ENCODE measurements at places on chromosomes 2 and 18.
A peak's percentile ranks its signal among the peaks of the same experiment; 100 is the strongest.

DNA sequence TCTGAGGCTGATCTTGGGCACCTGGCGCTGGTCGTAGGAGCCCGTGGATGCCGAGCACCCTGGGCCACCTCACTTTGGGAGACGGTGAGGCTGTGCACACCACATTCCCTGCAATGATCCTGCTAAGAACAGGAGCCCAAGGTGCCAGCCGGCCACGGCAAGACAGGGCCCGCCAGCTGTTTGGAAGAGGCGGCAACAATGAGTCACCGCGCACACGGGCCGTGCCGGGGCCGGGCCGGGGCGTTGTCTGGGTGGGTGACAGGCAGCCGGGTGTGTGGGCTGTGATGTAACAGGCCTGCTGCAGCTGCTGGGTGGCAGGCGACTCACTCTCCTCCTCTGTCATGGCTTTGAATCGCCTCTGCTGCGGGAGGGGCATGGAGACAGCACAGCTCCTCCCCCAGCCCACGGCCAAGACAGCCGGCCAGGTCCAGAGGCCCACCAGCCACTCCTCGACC, 49.7 kb upstream of the ODC1 start:
- DNase-seq, result peak; percentile 61

DNA sequence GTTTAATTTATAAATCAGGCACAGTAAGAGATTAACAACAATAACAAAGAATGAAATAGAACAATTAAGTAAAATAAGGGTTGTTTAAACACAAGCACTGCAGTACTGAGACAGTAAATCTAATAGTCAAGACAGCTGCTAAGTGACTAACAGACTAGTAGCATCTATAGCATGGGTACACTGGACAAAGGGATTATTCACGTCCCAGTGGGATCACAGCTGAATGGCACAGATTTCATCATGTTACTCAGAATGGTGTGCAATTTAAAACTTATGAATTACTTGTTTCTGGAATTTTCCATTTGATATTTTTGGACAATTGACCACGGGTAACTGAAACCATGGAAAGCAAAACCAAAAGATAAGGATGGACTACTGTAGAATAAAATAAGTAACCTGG, 161.9 kb upstream of the DAPL1 start:
- no peak for DNase-seq

DNA sequence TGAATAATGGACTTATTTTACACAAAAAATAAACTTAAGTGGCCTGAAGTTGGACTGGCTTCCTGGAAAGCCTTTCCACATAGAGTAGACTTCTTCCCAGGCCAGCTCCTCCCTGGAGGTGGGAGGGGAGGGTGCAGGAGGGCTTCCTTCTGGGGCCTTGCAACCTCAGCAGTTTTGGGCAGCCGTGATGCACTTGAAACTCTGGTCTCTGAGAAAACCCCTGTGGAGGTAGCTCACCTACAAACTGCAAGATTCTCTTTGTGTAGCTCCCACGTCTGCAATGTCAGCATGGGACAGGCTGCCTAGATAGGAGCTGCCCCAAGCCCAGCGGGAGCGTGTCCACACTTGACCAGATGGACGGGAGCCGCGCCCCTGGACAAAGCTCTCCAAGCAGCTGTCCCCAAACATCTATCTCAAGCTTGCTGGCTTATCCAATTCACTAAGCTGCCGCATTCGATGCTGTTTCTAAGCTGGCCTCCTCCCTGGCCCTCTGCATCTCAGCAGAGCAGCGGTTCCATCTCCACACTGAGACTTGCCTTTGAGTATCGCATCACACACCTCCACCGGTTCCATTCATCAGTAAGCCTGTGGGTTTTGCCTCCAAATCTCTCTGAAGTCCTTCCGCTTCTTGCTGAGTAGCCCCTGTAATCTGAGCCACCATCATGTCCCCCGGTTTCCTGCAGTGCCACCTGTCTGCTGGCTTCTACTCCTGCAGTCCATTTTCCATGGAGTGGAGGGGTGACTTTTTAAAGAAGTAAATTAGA, 1.6 kb upstream of the LPIN1 start:
- DNase-seq, result no peak

GRCh38 chr18:14924226-14924625, 176.3 kb downstream of the ANKRD30B start:
- DNase-seq, result no peak

DNA sequence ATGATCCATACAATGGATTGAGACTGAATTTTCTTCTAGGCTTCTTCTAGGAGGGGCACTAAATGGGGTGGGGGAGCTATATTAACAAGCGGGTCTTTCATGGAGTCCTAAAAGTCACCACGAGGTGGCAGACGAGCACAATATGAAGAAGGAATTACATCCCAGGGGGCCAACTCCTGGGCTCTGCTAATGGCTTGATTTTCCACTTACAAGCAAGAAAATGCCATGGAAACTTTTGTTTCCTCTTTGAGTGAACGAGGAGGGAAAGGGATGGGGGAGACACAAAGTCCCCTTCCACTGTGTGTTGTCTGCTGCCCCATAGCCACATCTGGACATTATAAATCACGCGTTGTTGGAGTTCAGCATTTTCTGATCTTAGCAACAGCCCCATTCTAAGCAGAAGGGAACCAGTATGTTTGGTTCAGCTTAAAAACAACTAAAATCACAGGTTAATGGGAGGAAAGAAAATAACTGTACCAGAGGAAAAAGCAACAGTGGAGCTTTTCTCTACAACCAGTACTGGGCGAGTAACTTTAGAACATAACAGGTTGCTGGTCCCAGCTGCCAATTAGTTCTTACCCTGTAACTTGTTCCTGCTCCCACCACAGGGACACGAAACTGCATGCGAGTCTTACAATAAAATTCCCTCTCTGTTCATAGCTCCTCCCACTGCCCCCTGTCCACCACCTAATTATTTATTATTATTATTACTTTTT, 285.0 kb upstream of the PARD3B start:
- DNase-seq, result peak; percentile 27

DNA sequence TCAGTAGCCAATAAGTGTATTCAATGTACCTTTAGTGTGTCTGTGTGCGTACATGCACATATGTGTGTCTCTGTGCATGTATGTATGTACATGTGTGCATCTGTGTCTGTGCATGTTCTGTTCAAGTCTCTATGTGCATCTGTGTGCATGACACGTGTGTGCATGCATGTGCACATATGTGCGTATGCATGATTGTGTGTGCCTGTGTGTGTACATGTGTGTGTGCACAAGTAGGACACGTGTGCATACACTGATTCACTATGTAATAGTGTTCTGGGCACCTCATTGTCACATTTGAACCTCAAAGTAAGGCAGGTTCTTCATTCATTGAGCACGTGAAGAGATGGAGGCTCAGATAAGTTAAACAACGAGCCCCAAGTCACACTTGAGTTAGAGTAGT, 142.6 kb upstream of the COPS8 start:
- no peak for DNase-seq

- no peak for DNase-seq
Observed at GRCh38 chr2:125696560-125696959, 959.4 kb upstream of the GYPC start.

DNA sequence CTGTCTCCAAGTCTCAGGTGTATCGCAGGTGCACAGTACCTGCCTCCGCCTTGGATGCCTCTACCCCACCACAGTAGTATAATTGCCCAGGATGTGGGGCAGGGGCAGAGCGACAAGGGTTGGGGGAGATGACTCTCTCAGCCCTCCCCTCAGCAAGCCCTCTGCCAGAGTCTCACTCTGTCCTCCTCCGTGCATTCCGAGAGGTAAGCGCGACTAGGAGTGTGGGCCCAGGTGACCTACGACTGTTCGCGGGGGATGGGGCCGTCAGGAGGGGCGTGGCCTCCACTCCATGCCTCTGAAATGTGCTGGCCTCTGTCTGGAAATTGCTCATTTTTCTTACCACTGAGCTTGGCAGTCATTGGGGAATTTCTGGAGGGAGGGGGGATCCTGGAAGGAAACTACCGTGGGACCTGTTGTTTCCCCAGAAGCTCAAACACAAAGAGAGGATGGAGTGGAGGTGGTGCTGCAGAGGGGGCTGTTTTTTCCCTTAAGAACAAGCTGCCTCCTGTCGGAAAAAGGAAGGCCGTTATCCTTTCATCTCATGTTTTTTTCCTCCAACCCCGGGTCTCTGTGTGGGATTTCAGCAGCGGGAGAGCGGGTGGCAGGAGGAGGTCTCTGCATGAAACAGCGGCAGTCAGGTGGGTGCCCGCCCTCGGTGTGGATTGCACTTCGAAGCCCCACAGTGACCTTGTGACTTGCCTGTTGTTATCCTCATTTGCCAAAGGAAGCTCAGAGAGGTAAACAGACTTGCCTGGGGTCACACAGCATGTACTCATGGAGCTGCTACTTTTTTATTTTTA, 13.0 kb upstream of the RALB start:
- peak; percentile 76 for DNase-seq

DNA sequence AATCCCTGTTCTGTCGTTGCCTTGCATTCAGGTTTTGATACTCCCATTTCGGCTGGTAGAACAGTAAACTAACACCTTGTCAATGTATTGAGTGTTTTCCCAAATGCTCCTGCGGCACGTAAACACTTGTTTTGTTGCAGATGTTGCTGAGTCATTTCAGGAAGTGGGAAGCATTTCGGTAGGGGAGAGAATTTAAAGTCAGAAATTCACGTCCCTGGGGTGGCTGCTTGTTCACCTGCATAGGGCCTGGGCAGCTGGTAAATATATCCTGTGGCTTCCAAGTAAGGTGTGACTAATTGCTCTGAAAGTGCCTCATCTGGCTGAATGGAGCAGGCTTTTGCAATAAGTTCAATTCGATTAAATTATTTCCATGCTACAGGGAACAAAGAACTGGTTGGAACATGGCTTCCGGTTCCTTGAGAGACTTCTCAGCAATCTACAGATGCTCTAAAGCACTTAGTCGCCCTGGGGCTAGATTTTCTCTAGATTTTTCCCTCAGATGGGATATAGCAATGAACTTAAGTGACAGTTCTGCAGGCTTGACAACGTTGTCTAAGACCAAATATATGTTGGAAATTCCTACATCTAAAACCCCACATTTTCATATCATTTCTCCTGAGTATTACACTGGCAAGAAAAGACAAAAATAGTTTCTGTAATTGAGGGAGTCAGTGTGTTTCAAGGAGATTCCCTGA, 5.2 kb downstream of the GALR1 start:
- DNase-seq, result no peak

- no peak for DNase-seq
Observed at GRCh38 chr18:56907771-56908170, 239.1 kb upstream of the BOD1L2 start.

DNA sequence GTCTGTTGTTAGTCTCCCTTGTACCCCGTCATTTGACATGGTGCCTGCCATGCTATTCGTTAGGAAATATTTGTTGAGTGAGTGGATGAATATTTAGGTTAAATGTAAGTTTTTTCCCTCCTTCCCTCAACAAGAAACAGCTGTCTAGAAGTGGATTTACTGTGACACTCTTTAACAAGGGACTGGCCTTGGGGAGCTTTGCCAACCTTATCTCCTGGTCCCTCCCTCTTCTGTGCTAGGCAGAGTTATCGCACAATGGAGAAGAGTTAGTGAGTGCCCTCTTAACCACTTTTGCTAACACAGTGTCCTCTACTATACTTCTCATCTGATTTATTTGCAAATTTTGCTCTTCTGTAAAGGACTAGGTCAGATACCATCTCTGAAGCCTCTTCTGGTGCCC, 61.2 kb downstream of the DIS3L2 start:
- DNase-seq, result no peak

DNA sequence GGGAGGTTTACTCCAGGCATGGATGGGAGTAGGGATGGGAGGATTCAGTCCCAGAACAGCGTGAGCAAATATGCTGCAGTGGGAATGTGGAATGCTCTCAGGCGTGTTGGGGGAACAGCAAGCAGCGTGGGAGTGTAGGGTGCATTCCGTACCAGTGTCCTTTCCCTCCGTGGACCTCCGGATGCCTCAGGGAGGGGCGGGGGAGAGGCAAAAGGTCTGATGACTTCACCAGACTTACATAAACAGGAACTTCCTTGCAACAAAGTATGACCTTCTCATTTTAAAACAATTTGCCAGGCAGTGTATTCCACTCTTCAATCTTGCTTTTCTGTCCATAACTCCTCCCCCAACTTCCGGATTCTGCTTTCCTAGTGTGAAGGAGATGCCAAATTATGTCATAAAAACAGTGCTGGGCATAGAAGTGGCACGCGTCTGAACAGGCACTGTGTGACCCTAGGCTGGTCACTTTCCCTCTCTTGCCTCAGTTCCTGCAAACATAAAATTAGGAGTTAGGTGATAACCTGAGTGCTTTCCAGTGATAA, 36.9 kb downstream of the RPL37A start:
- DNase-seq, result peak; percentile 73

DNA sequence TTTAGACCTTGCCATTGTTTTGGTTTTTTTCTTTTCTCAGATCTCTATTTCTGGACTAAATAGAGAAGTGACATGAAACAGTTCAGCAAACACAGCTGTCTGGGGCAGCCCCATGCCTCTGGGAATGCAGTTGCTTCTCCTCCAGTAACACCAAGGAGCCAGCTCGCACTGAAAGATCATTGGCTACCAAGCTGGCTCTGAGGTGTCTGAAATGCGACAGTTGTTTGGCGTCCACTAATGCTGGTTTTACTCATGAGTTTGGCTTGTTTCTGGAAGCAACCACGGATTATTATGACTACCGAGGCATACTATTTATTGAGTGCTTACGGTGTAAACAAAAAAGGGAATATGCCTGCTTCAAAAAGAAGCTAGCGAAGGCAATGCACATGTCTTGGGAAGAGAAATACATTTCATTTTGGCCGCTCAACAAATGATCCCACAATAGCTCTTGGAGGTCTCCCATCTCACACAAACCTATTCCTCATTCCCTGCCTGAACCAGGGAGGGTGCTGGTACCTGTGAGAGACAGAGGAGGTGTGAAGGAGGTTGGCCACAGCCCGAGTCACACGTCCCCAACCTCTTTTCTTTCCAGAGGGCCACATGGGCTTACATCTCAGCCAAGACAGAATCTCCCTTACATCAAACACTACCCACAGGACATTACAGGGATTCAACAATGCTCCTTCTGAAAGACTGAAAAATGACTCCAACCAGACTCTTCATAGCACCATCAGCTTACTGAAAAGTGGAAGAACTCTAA, 37.5 kb upstream of the NEB start:
- peak; percentile 80 for DNase-seq

DNA sequence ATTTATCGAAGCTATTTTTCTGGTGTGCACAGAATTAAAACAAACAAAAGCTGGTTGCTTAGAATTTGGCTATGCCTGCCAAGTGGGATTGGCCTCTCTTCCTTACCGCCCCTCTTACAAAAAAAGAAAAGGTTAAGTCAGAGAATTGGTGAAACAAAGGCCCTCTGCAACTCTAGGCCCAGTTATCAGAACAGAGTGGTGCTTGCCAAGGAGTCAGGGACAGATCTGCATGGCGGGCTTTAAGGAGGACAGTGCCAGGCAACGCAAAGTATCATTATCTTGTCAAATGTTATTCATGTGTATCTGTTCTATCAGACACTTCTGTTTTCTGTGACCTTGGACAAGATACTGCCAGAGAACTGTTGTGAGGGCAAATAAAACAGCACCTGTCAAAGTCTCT, 78.3 kb downstream of the TGIF1 start:
- DNase-seq, result no peak

DNA sequence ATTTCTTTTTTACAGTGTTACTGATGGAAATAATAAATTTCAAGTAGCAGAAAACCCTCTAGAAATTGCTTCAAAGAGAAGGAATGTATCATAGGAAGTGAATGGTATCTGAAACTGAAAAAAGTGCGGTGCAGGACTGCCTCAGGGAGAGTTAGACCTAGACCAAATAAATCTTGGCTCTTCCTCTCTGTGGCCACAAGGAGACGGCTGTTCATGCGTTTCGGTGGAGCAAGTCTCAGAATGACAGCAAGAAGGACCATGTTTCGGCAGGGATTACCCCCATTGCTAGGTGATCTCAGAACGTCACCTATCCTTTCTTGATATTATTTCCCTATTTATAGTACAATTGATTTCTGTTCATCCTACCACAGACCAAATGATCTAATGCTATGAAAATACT, 522.3 kb downstream of the SOX11 start:
- no peak for DNase-seq
